Pons (tissue), 1 donor: ENCODE measurements at places on chromosomes 7 and 10.

- no peak for DNase-seq
Observed at GRCh38 chr7:131627735-131628190, 71.3 kb upstream of the PODXL start.

GRCh38 chr7:16123117-16123770 lies 298.1 kb downstream of the CRPPA start:
- DNase-seq = no peak

DNA sequence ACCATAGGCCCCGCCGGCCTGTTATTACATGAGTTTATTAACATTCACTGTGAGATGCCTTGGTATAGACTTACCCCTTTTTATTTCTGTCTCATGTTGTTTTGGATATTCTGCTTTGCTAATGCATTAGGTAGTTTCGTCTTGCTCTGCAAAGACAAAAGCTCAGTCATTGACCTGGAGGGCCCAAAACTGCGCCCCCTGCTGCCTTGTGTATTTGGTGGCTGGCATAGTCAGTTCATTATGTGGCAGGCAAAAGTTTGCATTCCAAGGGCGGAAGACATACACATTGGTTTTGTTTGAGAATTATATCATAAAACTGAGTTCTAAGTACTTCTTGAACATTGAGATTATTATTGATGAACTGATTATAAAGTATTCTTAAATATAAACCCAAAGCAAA lies 372.5 kb downstream of the SDK1 start:
- peak; percentile 14 for DNase-seq

DNA sequence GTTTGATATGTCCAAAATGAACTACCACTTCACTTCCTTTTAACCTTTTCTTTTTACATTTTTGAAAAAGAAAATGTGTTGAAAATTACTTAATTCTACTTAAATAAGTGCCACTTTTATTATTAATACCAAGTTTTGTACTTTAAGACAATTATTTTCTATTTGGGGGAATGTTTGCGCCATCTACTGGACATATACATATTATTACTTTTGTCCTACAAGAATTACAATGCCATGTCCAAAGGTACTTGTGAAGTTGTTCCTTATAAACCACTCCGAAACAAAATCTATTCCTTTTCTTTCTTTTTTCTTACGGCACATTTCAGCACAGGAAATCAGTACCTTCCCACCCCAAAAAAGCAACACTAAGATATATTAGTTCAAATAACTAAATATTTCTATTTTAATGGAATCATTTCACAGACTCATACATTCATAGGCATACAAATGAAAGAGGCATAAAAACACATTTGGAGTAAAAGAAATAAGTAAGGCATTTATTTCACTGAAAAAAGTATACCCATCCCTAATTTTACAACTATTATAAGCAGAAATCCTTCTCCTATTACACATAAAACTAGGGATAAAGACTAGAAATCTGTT lies 169.9 kb downstream of the RNF133 start:
- DNase-seq = peak; percentile 64

DNA sequence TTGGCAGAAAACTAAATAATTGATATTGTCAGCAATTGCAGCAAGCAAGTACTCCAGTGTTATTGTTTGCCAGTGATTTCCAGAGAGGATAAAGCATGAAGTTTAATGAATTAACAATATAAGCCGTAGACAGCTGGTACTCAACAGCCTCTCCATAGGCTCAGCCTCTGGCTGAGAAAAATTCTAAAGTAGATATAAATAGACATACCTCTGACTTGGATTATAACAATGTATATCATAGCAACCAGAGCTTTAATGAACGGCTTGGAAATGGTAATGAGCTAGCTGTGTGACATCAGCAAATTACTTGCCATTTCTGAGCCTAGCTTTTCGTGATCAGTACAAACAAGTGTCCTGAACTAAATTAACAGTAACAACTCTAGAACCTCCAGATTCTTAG lies 1055.4 kb upstream of the AUTS2 start:
- no peak for DNase-seq
